ENCODE measurements at places on chromosomes 5 and 9. TPM values are rescaled to one million over a fixed set of nuclear protein-coding genes. Genes with fewer than 3 reads are reported as not detected.

GRCh38 chr5:58318468-58318867 is 141.4 kb downstream of the PLK2 start:
- DNase-seq: no peak

GRCh38 chr5:154795235-154795596 is 40.0 kb downstream of the LARP1 start:
- no peak for DNase-seq

DNA sequence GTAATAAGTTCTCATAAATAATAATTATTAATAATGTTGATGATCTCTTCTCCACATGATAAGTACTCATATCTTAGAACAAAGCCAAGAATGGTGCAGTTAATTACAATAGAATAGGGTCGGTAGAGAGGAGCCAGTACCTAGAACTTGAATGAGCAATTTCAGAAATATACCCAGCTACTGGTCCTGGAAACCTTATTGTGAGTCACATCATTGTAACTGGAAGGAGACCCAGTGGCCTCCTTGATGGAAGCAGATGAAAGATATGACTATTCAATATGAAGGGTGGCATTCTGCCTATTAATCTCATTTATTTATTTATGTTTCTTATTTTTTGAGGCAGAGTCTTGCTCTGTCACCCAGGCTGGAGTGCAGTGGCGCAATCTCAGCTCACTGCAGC is 37.7 kb upstream of the SHOC1 start:
- no peak for DNase-seq

- DNase-seq: no peak
Observed at GRCh38 chr5:172886974-172887501, 53.0 kb downstream of the ERGIC1 start.

DNA sequence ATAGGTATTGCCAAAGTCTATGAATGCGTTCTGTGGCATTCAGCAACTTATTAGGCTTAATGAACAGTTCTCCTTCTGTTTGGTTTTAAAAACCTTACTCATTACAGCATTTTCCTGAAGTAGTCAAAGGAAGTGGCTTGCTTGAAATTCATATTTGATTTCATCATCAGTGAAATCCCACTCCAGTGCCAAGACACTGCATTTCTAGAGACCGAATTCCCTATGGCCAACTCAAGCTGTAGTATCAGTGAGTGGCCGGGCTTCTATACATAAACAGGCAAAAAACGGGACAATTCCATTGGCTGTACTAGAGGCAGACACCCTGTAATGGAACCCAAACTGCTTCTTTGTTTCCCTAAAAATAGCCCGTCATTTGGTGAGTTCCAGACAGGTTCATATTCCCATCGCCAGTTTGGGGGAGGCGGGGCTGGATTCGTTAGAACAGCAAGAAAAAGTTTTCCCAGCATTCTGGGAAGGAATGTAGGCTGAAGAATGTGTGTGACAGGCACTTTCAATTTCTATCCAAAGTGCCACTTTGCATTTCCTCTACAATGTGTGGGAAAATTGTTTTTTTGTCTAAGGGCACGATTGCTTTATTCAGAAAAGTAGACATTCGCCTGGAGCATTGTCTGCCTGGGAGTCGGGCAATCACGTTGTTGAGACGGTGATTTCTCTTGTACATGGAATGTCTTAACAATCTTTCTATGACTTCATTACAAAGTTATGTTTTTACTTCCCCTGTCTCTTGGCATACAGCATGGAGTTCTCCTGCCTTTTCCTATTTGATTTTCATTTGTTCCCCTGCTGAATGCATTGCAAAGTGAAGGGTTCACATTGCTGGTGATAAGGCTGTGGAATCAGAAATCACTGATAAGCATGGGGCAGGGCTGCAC is 141.8 kb upstream of the MAST4 start:
- no peak for DNase-seq

- no peak for DNase-seq
Observed at GRCh38 chr9:114869845-114870244, 60.5 kb downstream of the TNFSF8 start.

DNA sequence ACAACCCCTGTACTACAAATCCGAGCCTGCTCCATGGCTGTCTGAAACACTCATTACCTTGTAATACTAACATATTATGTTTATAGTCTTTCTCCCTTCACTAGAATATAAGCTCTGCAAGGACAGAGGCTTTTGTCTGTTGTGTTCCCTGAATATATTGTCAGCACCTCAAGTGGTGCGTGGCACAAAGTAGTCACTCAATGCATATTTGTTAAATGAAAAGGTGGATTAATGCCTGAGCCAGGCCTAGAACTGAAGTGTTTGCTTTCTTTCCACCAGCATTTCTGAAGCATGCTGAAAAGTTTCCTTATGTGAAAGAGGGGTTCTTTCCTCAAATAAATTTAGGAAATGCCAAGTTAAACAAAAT is 36.3 kb downstream of the ELL2 start:
- DNase-seq: no peak

DNA sequence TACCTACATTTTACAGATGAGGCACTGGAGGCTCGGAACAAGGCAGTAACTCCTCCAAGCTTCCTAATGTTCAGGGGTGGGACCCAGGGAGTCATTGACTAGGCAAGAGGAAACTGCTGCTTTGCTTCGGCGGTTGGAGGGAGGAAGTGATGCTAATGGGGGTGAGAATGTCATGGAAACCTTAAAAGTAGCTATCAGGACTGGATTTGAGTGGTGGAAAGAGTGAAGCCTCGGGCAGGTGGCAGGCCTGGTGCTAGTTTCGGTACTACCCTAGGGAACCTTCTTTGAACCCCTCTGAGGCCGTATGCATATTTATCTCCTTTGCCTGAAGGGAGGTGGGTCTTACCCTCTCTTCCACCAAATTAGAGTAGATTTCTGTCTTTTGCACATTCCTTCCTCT is 1.6 kb downstream of the BSPRY start:
- DNase-seq: no peak

- no peak for DNase-seq
Observed at GRCh38 chr5:159527546-159528254, 197.4 kb upstream of the IL12B start.

GRCh38 chr9:4421847-4422246 is 68.4 kb upstream of the SLC1A1 start:
- no peak for DNase-seq

GRCh38 chr5:31469886-31470285 is 62.0 kb downstream of the DROSHA start:
- DNase-seq: no peak

DNA sequence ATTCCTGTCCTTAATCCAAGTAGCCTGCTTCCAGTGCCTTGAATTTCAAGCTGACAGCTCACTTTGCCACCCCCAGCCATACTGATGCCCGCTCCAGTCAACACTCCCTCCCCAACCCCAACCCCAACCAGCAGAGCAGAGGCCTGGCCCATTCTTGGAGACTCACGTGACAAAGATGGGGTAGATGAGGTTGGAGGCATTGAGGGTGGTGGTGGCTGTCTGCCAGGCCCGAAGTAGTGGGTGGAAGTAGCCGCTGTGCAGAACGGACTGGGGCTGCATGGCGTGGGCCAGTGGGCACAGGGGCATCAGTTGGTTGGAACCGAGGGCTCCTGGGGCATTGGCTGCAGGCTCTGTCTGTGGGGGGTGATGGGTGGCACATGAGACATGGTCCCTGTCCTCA is 7.8 kb downstream of the ALAD start:
- no peak for DNase-seq

The PCAT7 gene
- 18.5 TPM for total RNA-seq

The TSLP gene
- 0.42 TPM for total RNA-seq

The IL7R gene
- total RNA-seq: 0.25 TPM

The TERT gene
- total RNA-seq: 0.33 TPM

The RNF224 gene
- total RNA-seq: 0.16 TPM

The F2RL2 gene
- 3.3 TPM for total RNA-seq

The CREB3 gene
- 29.1 TPM for total RNA-seq

All from mesothelial cell of epicardium (in vitro differentiated cells).